MV-4-11 (cell line): ENCODE measurements at places on chromosomes 6 and 20.

DNA sequence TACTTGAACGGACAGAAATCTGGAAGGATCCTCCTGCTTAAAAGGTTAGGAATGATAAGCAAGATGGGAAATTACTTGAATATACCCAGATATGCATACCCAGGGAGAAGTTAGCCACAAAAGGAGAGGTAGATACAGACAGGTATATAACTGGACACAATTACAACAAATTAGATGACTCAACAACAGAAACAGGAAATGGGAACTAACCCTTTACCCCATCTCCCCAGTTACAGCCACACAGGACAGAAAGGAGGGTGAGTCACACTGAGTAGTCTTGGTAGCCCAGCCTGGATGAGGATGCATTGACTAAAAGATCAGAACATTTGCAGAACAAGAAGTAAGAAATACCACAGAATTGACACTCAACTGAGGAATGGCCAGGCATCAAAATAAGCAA lies 61.2 kb downstream of the C6orf52 start:
- DNase-seq, result peak; percentile 99

DNA sequence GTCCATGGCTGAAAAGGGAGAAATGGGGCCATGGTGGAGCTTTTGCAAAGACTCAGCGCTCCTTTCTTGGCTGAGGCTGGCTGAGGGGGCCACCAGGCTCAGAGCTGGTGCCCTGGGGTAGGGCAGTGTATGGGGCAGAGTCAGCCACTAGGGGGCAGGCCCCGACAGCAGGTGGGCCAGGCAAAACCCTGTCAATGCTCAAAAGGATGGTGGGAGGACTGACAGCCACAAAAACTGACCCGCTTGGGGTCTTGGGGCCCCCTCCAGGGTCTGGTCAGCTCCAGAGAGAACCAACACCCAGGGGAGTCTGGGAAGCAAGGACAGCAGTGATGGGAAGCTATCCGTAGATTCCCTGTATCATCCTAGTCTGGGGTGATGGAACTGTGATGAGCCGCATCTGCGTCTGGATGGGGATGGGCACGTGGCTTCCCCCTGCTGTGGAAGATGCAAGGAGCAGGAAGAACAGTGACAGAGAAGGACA lies 306.9 kb downstream of the DHX35 start:
- no peak for DNase-seq

- DNase-seq, result peak; percentile 25
Measured at GRCh38 chr6:132715204-132715603, 1.3 kb upstream of the VNN1 start.

- no peak for DNase-seq
Measured at GRCh38 chr6:34057790-34058189, 88.1 kb downstream of the GRM4 start.

GRCh38 chr6:139625998-139626975 lies 251.8 kb upstream of the CITED2 start:
- peak; percentile 97 for DNase-seq

DNA sequence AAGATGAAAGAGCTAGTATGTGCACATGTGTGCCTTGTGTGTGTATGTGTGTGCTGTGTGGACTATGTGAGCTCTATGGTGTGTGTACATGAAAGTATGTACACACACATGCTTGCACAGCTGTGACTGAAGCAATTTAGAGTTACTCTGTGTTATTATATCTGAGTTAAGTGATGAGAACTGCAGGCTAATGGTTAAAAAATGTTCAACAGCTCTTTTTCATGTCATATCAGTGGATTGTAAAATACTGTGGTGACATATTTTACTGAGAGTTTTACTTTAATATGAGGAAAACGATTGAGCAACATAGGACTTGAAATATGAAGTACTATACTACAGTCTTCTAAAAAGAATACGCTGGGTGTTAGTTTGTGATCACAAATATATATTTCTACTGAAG lies 195.7 kb upstream of the KCNK16 start:
- no peak for DNase-seq

DNA sequence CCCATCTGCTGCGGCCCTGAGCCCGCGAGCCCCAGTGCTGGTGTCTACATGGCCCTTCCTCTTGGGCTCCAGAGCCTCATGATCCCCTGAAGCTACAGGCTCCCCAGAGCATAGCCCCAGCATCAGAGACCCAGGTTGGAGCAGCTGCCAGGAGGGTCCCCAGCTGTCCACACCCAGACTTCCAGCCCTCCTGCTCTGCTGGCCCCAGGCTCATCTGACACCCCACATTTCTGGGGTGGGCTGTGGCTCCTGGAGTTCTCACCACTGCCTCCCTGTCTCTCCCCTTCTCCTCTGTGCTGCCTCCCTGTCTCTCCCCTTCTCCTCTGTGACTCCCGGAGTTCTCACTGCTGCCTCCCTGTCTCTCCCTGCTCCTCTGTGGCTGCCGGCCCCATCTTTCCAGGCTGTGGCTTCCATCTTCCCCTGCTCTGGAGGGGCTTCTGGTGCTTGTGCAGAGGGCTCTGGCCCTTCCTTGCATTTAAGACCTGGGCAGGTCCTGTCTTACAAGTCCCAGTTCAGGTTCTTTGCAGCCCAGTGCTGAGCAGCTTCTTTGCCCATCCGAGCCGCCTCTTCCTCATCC lies 108.1 kb downstream of the ERMARD start:
- DNase-seq, result no peak

DNA sequence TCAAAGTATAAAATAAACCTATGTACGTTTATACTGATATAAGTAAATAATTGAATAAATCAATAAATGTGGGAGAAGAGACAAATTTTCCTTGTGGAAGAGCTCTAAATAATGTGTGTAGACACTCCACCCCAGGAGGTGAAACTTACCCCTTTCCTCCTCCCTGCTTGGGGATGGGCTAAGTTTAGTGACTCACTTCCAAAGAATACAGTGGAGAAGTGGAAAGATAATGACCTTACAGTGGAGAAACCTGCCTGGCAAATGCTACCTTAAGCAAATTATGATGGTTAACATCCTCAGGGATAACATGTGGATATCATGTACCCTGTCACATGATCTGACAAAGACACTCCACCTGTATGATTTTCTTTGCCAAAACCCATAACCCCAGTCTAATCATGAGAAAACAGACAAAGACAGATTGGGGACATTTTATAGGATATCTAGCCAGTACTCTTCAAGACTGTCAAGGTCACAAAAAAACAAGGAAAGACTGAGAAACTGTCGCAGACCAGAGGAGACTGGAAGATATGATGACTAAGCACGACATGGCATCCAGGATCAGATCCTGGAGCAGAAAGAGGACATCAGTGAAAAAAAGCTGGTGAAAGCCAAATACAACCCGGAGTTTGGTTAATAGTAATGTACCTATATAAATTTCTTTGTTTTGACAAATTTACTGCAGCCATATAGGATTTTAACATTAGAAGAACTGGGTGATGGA lies 195.5 kb upstream of the PRDM1 start:
- DNase-seq, result no peak

DNA sequence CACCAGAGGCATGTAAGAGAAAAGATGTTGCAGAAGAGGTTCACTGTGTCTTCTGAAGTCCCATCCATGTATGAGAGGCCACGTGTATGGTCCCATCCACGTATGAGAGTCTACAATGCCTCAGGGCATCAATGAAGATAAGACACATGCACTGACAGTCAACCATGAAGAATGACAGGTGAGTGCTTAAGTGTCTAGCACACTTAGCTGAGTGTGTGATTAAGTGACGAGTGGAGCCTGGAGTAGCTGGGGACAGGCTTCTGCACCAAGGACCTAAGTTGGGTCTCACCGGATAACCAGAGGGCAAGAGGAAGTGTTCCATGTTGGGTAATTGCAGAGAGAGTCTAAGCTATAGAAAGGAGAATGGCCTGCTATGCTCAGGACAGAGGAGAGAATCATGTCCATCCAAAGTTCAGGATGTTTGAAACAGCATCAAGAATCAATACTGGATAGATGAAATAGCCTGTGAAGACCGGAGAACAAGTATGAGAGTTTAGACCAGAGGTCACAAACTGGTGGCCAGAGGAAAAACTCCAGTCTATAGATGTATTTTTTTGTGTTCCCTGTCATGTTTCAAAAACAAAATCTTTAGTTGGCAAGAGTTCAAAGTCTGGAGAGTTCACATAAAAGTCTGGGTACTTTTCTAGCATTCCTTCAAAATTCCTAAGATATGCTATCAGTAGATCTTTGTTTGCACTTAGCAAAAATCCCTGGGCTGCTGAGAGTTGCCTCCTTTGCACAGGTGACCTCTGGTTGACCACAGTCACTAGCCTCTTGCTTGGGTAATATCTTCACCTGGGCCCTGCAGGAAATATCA lies 165.8 kb downstream of the KIF16B start:
- no peak for DNase-seq

DNA sequence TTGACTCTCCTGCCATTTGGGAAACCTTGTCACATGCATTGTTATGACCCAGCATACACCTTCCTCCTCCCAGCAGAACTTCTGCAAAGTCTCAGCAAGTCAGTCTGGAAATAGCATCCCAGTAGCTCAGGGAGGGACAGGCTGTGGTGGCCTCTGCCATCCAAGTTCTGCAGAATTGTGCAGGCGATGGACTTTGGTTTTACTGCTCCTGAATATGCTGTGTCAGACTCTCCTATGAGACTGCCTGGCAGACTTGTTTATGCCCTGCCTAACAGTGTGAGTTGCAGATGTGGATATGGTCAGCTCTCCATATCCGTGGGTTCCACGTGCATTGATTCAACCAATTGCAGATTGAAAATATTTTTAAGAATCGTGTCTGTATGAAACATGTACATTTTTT lies 52.8 kb downstream of the SNRNP48 start:
- no peak for DNase-seq

GRCh38 chr6:105784179-105784578 lies 302.0 kb upstream of the PRDM1 start:
- DNase-seq, result no peak

- no peak for DNase-seq
Measured at GRCh38 chr6:6825193-6825784, 236.8 kb downstream of the LY86 start.

DNA sequence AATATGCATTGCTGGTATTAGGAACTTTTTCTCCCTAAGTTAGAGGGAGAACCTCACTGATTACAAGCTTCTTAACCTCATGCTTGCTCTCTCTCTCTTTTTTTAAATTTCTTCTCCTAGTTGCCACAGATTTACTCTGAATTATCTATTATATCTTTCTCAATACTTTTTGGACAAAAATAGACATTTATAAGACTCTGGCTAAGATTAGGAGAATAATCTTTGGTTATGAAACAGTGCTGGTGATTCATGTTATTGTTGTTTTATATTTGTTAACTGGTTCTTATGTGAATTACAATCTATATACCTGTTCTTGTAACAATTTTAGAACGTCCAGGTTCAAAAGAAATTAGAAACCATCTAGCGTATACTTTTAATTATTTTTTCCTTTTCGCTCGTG lies 187.8 kb downstream of the OGFRL1 start:
- no peak for DNase-seq

DNA sequence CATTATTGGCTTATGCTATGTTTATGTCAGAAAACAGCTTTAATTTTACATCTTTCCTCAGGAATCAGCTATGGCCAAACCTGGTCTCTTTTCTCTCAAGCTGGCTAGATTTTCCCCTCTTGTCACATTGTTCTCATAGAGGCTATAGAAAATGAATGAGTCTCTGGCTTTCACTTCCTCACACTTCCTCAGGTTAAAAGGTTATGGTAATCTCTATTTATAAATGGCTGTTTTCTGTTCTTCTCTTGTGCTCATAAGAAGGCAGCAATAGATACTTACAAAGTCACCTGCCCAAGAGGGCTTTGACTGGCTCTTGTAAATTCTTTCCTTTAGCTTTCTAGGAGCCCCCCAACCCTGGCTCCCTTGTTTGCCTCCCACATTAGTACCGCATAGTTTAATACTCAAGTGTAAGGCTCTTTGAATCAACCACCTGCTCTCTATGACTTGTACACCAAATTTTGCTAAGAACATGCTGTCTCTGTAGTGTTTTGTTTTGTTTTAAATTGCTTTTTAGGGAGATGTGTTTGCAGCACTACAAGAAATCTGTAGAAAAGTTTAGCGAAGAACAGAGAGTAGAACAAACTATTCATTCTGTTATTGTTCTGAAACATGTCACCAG lies 897.4 kb upstream of the CITED2 start:
- peak; percentile 78 for DNase-seq

DNA sequence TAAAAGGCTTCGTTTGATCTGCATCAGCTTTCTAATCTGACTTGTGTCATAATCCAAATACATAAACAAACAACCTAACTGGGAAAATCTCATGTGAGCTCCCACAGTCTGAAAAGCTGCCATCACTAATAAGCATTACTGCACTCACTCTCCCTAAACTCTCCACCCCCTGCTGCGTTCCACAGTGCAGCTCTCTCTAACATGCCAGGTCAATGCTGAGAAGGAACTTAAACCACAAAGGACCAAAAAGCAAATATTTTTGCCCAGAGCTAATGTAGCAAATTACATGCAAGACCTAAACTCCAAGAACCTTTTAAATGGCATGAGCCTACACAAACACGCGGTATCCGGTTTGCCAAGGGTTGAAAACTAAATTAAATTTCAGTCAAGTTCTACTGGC lies 542.3 kb upstream of the JARID2 start:
- DNase-seq, result no peak

GRCh38 chr6:136609873-136610706 lies 59.9 kb upstream of the MAP7 start:
- peak; percentile 98 for DNase-seq

DNA sequence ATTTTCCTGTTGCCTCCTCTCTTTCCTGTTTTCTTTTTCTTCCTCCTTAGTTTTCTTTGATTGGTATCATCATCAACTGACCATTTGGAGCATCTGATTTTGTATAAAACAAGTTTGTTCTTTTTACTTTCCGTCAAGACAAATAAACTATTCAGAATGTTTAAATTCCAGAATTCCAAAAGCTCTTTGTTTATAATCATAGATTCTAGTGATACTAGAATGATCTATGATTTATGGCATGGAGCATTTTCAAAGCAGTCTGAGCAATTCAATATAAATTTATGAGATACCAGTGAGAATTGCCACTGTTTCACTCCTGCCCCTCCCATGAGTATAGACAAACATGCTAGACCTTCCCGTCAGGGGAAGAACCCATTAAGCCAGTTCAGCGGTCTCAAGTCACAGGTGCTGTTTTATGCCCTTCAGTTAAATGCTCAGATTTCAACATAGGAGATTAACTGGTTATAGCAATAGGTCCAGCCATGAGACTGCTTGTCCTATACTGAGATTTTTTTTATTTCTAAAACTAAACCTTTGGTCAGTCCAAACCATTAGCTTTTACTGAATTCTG lies 60.7 kb downstream of the GRIK2 start:
- no peak for DNase-seq

DNA sequence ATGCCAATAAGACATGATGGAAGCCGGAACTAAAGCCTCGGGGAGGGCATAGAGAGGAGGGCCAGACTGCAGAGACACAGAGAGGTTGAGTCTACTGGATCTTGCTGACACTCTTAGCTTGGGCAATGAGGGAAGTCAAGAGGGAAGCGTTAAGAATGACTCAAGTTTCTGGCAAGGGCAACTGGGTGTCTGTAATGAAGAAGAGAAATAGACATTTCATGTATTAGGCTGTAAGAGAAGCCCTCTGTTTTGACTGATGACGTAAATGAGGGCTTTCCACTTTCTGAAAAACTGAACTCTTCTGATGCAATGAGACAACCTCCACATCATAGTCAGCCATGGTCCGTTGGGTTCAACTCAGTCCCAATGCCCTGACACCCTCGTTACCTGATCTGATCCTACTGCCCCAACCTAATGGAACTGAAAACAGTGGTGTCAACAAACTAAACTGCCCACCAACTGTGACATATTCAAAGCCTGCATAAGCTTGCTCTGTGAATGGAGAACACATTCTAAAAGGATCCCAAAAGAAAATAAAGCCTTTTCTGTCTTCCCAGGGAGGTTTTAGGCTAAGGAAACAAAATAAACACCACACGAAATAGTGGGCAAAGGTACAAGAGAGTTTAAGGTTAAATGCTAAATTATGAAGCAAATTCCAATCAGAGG lies 45.8 kb upstream of the PNRC1 start:
- DNase-seq, result peak; percentile 98

- DNase-seq, result no peak
Measured at GRCh38 chr20:14310977-14311627, 26.3 kb downstream of the FLRT3 start.
